ENCODE measurements at places on chromosomes 12 and 14.
A peak's percentile ranks its signal among the peaks of the same experiment; 100 is the strongest.

DNA sequence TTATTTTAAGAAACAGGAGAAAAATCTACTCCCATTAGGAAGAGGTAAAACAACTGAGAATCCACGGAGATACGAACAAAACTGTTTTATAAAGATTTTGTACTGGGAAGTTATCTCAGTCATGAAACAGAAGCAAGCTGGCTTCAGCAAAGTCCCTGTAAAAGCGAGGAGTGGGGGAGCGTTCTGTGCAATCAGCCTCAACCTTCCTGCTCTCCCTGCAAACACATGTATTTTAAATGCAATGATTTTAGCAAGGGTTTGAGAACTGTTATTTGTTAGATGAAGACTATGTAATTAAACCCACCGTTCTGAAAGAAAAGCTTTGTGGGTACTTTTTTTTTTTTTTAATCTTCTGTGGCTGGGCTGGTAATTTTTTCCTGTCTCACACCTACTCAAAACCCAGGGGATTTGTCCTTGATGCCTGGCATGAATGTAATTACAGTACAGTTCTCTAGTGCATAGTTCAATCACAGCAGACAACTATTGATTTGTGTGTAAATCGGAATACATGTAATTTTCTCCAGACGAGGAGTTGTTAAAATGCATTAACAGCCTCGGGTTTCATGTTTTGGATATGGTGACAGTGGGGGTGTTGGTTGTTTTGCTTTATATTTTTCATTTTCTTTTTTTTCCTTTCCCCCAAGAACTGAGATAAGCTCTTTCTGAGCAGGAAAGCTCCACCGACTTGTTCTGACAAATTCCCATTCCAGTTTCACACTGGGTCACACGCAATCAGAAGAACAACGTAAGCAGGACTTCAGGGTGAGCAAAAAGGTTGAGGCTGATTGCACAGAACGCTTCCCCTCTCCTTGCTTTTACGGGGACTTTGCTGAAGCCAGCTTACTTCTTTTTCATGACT lies 153.6 kb downstream of the PHLDA1 start:
- DNase-seq = peak; percentile 66

DNA sequence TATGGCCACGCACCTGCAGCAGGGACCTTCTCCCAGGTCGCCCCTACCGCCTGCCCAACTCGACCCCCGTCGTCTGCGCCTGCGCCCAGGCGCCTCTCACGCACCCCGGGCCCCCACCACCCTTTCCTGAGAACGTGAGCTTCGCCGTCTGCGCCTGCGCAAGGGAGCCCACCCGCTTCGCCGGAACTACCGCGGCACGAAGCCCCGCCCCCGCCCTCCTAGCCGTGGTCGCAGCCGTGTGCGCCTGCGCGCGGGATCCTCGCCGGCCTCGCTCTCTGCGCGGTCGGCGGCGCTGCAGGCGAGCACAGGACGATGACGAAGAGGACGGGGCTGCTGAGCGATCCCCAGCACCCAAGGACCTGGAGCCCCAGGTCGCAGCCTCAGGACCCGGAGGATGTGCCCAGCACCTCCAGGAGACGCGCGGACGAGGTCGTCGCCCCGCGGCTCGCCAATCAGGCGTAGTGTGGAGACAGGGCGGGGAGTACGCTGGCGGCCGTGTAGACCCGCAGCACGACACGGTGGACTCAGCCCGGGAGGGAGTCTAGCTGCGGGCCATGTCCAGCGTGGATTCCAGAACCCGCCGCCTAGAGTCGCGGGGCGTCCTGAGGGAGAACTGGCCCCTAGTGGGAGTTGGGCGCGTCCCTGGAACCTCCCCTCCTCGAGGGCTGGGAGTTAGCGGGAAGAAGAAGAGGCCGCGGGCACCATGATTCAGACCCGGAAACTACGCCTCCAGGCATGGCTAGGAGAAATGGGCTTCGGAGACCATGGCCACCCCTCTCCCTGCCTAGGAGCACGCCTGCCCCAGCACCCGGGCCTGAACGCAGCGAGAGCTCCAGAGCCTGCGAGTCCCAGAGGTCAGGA lies 1120.8 kb upstream of the TMEM132C start:
- peak; percentile 69 for DNase-seq

GRCh38 chr12:84974155-84974815 lies 61.7 kb upstream of the SLC6A15 start:
- DNase-seq = no peak

DNA sequence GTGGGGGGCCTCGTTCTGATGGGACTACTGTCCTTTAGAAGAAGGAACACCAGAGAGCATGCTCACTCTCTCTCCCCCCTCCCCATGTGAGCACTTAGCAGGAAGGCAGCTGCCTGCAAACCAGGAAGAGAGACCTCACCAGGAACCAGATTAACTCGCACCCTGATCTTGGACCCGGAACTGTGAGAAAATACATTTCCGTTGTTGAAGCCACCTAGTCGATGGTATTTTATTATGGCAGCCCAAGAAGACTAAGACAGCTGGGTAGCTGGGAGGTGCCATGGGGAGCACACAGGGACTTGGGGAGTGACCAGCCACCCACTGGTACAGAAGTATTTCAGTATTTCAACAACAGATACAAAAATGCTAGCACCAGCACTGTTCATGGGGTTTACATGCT lies 59.0 kb downstream of the VCPKMT start:
- DNase-seq = no peak

GRCh38 chr12:123472438-123472849 lies 14.5 kb downstream of the SNRNP35 start:
- DNase-seq = no peak

DNA sequence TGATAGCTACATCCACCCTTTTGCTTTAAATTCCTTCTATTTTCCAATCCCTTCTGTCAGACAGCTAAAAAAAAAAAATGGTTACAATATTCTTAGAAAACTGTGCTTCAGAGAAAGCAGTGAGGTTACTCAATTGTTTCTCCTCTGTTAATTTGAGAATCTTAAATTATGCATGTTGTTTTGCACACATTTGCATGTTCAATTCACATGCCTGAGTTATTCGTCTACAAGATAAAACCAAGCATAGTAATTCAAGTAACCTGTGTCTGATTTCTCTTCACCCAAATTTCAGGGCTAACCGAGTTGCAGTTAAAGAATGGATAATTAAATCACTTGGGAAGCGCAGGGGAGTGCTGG lies 81.0 kb upstream of the MED13L start:
- DNase-seq = no peak

DNA sequence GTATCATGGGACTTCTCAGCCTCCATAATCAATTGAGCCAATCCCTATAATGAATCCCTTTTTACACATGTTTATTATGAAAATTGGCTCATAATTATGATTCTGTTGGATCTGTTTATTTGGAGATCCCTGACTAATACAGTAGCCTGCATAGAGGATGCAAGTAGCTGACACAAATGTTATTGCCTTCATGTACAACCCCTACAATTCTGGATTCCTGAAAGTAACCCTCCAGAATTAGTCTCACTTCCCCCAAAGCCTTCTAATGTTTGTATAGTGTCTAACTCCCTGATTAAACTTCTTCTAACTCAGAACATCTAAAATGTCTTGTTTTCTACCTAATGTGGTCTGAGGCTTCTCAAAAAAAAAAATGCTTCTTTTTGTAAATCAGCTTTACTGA lies 6.6 kb upstream of the SMIM10L1 start:
- no peak for DNase-seq

- DNase-seq = peak; percentile 84
These were observed 13.0 kb upstream of the NUDT14 start for GRCh38 chr14:105193916-105194782.

DNA sequence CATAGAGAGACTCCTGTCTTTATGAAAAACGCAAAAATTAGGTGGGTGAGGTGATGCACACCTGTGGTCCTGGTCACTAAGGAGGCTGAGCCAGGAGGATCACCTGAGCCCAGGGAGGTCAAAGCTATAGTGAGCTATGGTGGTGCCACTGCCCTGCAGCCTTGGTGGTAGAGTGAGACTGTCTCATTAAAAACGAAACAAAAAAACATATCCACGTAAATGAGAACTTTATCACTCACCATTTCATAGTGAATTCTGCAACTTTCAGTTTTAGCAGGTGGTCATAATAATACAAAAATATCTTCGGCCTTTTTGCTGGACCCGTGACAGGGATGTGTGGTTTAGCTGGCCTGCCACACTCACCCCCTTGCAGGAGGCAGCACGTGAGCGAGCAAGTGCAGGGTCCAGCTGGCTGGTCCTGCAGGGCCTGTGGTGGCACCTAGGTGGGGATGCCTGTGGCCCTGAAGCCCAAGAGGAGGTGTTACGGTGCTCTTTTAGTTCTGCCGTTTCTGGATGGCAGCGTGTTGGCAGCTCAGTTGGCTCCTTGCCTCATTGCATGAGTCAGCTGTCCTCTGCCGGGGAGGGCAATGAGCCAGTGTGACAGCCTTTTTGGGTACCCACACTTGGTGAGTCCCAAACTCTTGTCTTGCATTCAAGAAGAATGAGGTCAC lies 1330.7 kb upstream of the TMEM132C start:
- peak; percentile 21 for DNase-seq

DNA sequence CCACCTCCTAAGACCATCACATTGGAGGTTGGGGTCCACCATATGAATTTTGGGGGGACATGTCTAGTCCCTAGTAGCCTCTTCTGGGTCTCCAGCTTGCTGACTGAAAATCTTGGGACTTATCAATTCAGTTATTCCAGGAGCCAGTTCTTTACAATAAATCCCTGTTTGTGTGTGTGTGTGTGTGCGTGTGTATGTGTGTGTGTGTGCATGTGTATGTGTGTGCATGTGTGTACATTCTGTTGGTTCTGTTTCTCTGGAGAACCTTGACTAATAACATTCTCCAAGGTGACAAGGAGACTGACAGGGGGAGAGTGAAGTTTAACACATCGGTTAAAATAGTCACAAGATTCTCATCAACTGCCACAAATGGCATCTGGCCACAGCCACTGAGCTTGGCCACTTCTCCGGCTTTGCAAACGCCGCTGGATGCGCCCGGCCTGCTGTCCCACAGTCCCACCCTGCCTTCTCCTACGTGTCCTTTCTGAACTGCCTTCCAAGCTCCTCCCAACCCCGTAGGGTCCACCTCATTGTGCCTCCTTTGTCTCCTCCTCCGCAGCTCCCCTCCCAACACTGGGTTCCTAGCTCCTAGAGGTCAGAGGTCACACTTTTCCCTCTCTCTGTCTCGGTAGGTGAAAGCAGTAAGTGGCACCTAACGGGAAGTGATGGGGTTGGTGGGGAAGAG lies 88.1 kb upstream of the DIO3 start:
- DNase-seq = peak; percentile 22

- DNase-seq = no peak
These were observed 99.7 kb downstream of the DACT1 start for GRCh38 chr14:58737511-58737910.

- no peak for DNase-seq
These were observed 34.8 kb downstream of the DLK1 start for GRCh38 chr14:100761481-100761880.

DNA sequence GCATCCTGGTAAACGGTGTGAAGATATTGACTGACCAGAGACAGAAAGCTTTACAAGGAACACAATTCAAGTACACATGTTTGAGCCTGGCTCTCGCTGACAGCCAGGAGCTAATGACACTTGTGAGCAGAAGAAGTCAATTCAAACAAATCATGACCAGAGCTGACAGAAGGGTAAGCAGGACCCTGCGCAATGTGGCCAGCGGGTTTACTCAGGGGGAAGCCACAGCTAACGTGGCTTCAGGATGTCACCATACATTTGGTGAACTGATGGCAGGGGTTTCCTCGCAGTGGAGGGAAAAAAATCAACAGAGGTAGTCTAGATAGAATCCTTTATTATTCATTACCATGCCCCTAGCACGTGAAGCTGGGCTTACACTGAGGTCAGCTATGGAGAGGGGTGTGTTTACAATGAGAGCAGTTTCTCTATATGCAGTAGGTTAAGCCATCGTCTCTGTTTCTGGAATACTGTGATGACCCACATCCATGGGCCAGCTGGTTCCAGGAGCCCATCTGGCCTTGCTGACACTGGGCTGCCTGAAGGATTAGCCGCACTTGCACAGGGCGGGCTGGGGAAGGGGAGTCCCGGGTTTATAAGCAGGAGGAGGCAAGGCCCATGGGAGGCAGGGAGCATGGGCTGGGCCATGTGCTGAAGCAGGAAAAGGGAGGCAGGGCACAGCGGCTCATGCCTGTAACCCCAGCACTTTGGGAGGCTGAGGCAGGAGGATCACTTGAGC lies 198.2 kb upstream of the PRMT8 start:
- DNase-seq = no peak

GRCh38 chr14:90535556-90536090 lies 138.8 kb downstream of the CALM1 start:
- DNase-seq = no peak
